Mammary epithelial cell (primary cell): ENCODE measurements at places on chromosomes 12 and 14. TPM values are rescaled to one million over a fixed set of nuclear protein-coding genes. Genes with fewer than 3 reads are reported as not detected.

ANG gene
- polyA plus RNA-seq: 4.1 TPM

HOXC10 gene
- 0.83 TPM for polyA plus RNA-seq

TAS2R46 gene
- polyA plus RNA-seq: not detected

SLC2A3 gene
- polyA plus RNA-seq: 36.6 TPM

PRPH gene
- not detected for polyA plus RNA-seq

PRH1 gene
- polyA plus RNA-seq: 1.3 TPM

FZD10 gene
- polyA plus RNA-seq: not detected

KRT3 gene
- 0.02 TPM for polyA plus RNA-seq

SYNE3 gene
- polyA plus RNA-seq: 2.4 TPM

LTBP2 gene
- 56.3 TPM for polyA plus RNA-seq

MIPOL1 gene
- 2.7 TPM for polyA plus RNA-seq

KLRC1 gene
- not detected for polyA plus RNA-seq

HHIPL1 gene
- polyA plus RNA-seq: 0.06 TPM

CAPZA3 gene
- polyA plus RNA-seq: not detected
